Fibroblast of villous mesenchyme (primary cell): ENCODE measurements at places on chromosomes 12 and 14. TPM values are rescaled to one million over a fixed set of nuclear protein-coding genes. Genes with fewer than 3 reads are reported as not detected.

The TMEM132C gene
- not detected in 2 replicates for total RNA-seq

The SIX6 gene
- not detected in 2 replicates for total RNA-seq

The PRB3 gene
- total RNA-seq, result not detected in 2 replicates

The SDS gene
- not detected in 2 replicates for total RNA-seq

The LMNTD1 gene
- total RNA-seq, result not detected in 2 replicates

The TCTN2 gene
- 12.2 and 13.0 TPM in 2 replicates for total RNA-seq

The RERG gene
- total RNA-seq, result under 0.01 and 0.64 TPM in 2 replicates

The TGM1 gene
- 0.64 and 2.2 TPM in 2 replicates for total RNA-seq

The ENDOU gene
- total RNA-seq, result not detected in 2 replicates

The RPL10L gene
- 0.43 TPM in 1 of 2 replicates, not detected in the other for total RNA-seq

The C14orf180 gene
- total RNA-seq, result not detected in 2 replicates

The TAMALIN gene
- 2.2 and 7.7 TPM in 2 replicates for total RNA-seq

The LRP6 gene
- 50.1 and 50.3 TPM in 2 replicates for total RNA-seq

The ASPG gene
- total RNA-seq, result not detected in 2 replicates

The LRRC23 gene
- total RNA-seq, result 4.7 and 5.5 TPM in 2 replicates

The OAS1 gene
- under 0.01 and 0.86 TPM in 2 replicates for total RNA-seq

The WASHC3 gene
- 75.1 and 90.8 TPM in 2 replicates for total RNA-seq

The SLC35E3 gene
- 2.6 and 6.5 TPM in 2 replicates for total RNA-seq

The DNAH10 gene
- total RNA-seq, result 0.43 and 0.64 TPM in 2 replicates

The OVCH1 gene
- under 0.01 TPM in 2 replicates for total RNA-seq

The TEX52 gene
- not detected in 2 replicates for total RNA-seq

The HRK gene
- under 0.01 TPM in 1 of 2 replicates, not detected in the other for total RNA-seq

The CLEC14A gene
- total RNA-seq, result 2.2 and 2.3 TPM in 2 replicates

The CPNE6 gene
- not detected in 2 replicates for total RNA-seq

The NAV3 gene
- total RNA-seq, result 96.3 and 206 TPM in 2 replicates

The FGD4 gene
- total RNA-seq, result 4.7 and 8.1 TPM in 2 replicates

The SLC17A8 gene
- total RNA-seq, result not detected in 2 replicates

The SLC38A4 gene
- total RNA-seq, result 11.0 and 23.7 TPM in 2 replicates

The CCDC38 gene
- not detected in 2 replicates for total RNA-seq

The ATL1 gene
- total RNA-seq, result 2.6 and 6.9 TPM in 2 replicates

The ERBB3 gene
- total RNA-seq, result 0.32 and 1.7 TPM in 2 replicates

The AMDHD1 gene
- not detected in 2 replicates for total RNA-seq

The TAS2R9 gene
- not detected in 2 replicates for total RNA-seq
